ENCODE measurements at places on chromosomes 16 and 17. TPM values are rescaled to one million over a fixed set of nuclear protein-coding genes. Genes with fewer than 3 reads are reported as not detected.
A peak's percentile ranks its signal among the peaks of the same experiment; 100 is the strongest.

DNA sequence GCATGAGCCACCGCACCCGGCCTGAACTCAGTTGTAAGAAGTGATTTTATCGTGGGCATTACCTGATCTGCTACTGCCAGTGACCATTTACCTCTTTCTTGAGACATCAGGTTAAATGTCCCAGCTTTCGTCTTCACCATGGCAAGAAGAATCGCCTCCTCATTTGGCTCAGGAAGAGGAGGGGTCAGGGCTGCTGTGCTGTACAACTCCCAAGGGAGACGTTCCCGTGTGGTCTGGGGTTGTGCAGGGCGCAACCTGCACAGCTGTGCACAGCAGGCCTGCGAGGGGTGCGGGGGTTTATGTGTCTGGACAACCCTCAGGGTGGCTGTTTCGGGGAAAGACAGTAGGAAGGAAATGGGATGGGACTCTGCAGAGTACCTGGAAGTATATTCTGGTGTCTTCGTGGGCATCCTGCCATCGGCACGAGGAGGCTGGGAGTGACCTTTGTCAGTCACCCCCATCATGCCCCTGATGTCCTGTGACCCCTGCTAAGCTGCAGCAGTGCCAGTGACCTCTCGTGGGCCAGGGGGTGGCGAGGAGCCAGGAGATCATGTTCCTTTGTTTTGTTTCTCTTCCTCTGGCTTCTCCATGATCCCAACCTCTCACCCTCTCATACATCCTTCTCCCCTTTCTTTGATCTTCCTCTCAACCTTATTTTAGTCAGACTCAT lies 27.3 kb downstream of the CIBAR2 start:
- DNase-seq = no peak

GRCh38 chr17:32486701-32487472 lies at the start of gene CDK5R1:
Gene CDK5R1, plus strand, starts transcription at chr17:32486993. Its CDS starts 628 bp downstream, at chr17:32487621.
- peak; percentile 65 for DNase-seq

DNA sequence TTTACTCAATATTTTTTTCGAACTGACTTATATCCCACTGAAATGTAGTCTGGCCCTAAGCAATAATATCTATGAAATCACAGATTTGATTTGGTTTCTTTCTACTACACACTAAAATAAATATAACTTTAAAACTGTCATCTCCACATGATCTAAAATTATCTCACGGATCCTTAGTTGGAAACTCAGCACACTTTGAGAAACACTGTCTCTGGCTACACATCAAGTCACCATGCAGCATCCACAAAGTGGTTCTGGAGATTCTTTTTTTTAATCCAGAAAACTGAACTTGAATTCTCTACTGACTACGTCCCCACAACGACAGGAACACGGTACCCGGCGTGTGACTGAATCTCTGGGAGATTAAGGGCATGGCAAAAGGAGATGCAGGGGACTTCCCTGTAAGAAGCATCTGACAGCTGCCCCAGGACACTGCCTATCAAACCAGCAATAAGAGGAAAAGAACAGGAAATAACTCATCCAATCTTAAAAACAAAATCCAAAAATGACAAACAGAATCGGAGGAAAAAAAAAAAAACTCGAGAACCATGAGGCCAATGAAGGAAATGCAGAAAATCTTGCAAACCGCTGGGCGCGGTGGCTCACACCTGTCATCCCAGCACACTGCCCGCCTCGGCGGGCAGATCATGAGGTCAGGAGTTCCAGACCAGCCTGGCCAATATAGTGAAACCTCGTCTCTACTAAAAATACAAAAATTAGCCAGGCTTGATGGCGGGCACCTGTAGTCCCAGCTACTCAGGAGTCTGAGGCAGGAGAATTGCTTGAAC lies 141.0 kb upstream of the RCVRN start:
- no peak for DNase-seq

The TGFB1I1 gene
- total RNA-seq = 83.3 TPM

The UTS2R gene
- 0.48 TPM for total RNA-seq

DNA sequence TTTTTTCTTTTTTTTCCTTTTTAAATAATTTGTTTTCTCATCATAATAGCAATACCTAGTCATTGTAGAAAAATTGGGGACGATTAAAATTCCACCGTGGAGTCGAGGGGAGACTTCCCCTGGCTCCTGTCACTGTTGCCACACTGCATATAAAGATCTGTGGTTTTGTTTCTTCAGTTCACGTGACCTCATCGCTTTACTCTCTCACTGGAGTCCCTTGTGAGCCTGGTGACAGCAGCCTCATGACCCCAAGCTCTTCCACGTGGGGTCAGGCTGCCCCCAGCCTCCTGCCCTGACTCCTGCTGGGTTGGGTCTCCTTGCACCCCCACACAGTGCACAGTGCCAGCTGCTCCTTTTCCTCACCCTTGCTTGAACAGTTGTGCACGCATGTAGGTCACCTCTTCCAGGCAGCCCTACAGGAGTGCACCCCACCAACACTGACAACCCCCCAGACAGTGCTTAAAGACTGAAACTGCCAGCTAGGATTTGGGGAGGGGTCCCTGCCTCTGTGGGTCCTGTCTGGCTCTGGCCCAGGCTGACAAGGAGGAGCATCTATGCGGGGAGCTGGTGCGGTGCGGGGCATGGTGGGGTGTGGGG lies 7.3 kb upstream of the METRNL start:
- DNase-seq = no peak

The FOXN1 gene
- total RNA-seq = not detected

DNA sequence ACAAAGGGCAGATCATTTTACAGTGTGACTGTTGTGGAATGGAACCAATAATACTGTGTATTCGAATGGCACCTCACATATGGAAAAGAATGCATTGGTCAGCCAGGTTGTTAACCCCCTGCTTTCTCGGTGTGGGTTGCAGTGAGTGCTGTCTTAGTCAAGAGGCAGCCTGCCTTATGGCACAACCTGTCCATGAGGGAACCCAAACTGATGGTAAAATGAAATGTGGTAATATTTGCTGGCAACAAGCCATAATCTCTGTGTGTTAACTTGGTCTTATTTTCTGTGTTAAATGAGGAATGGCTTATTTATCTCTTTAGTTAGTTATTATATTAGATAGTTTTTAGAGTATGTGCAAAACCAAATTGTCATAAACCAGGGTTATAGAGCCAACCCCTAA lies 81.6 kb downstream of the TMC6 start:
- DNase-seq = no peak

GRCh38 chr17:36529121-36529520 lies 5.5 kb downstream of the MYO19 start:
- no peak for DNase-seq

- no peak for DNase-seq
Measured at GRCh38 chr17:66228887-66229782, at the start of gene APOH. Gene APOH, minus strand, starts transcription at chr17:66229415. Its CDS starts 36 bp downstream, at chr17:66229379.

- no peak for DNase-seq
Measured at GRCh38 chr16:49563666-49564065, 190.1 kb downstream of the C16orf78 start.

The CHST4 gene
- total RNA-seq = 1.2 TPM

GRCh38 chr16:30761427-30761927 lies 385 bp downstream of the CFAP119 start:
- DNase-seq = no peak

The FLYWCH1 gene
- total RNA-seq = 30.8 TPM
